HAP-1 (cell line): ENCODE measurements at places on chromosomes 3 and 15.
A peak's percentile ranks its signal among the peaks of the same experiment; 100 is the strongest.

DNA sequence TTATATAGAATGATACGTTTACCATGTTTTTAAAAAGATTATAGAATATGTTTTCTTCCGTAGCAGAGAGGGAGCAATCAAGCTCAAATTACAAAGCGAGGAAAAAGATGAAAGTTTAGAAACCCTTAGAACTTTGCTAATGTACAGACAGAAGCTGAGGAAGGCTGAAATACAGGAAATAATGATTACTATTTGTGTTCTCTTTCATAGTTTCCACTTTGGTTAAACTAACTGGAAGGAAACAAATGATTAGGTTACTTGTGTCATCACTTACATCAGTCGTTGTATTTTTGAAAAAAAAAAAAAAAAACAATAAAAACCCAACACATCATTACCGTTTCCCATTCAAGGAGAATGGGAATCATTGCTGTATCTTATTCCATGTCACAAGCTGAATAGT, 337.8 kb upstream of the CBLB start:
- no peak for DNase-seq

DNA sequence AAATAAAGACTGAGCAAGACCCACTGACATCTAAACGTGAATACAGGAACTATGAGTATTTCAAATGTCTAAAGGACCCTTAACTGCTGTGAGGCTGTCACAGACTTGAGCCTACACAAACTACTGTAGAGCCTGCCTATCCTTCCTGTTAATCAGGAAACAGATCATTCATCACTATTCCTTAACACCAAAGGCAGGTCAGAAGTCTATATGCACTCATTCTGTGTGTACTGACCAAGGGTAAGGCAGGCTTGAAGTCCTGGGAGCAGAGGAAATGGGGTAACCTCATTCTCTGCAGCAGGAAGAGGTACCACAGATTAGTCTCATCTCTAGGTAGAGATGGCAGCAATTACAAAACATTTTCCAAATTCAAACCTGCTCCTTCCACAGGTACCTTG, 30.7 kb downstream of the NPTN start:
- DNase-seq = no peak

DNA sequence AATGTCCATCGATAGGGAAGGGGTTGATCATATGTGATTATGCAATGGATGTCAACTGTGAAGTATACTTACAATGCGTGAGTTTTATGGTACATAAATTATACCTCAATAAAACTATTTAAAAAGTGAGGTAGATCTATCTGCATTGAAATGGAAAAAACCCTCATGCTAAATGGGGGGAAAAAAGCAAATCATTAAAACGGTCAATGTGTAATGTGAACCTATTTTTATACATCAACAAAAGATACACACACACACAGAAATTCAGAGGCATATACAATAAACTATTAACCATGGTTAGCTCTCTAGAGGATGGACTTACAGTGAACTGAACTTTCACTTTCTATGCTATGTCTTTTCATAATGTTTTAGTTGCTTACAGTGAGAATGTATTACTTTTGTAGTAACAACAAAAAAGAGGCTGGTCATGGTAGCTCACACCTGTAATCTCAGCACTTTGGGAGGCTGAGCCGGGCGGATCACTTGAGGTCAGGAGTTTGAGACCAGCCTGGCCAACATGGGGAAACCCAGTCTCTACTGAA, 23.1 kb downstream of the STIMATE start:
- DNase-seq = no peak

DNA sequence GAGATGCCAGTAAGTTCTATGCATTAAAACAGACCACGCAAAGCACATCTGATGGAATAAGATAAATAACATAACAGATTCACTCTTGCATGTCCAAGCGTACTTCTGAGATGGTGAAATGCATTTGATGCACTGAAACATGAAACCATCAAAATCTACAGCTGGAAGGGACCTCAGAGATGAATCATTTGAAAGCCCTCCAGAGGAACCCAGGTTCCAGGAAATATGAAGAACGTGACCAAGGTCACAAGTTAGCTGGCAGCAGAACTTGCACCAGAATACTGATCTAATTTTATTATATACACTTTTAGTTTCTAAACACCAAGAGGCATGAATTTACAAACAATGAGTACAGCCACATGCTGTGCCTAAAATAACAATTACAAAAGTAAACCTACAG, 957.1 kb downstream of the FHIT start:
- no peak for DNase-seq

DNA sequence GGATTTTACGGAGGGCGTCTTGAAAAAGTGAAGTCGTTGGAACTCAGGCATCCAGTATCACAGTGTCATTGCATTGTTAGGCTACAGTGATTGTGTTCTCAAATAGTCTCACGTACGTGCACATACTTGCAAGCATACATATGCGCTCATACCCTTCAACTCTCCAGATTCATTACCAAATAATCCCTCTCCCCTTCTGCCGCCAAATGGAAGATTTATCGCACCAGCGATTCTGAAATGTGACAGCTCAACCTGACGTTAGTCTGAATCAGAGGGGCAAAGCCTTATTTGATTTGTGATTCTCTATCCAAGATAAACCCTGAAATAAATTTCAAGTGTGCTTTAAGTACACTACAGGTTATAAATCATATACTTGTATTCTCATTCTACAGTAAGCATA, 119.4 kb downstream of the GADL1 start:
- DNase-seq = no peak

- DNase-seq = no peak
Observed at GRCh38 chr3:32844322-32844654, 26.5 kb downstream of the TRIM71 start.

DNA sequence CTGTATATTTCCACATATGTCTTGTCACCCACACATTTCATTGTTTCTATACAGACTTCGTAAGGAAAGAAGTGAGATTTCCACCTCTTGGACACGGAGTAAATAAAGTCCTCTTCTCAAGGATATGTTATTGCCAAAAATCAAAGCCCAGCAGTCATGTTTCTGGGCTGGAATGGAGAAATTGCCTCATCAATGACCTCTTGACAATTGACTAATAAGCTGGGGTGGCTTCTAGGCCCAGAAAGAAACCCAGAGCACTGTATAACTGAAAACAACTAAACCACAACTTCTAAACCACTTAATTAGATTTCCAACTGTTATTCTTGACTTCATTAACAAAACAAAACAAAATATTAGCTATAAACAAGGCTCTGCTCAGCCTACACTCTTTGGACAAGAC, 56.4 kb upstream of the SLC24A5 start:
- no peak for DNase-seq

- DNase-seq = no peak
Observed at GRCh38 chr3:184733181-184733580, 21.3 kb upstream of the MAGEF1 start.

GRCh38 chr3:96754128-96754527, 60.3 kb upstream of the EPHA6 start:
- no peak for DNase-seq

DNA sequence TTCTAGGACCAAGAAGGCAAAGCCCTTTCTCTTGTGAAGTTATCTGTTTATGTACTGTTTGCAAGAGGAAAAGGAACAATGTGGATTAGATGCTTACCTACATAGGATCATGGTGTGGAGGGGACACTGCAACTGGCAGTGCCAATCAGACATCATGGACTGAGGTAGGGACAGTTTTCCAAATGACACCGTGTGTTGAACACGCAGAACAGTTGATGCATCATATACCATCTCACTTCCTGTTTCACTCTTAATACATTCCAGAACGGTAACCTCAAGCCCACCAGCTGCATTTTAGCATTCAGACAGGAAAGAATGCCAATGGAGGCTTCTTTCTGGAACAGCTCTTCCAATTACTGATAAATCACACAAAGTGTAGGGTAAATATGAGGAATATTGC, 397.7 kb upstream of the LMCD1 start:
- no peak for DNase-seq

GRCh38 chr3:73249047-73249446, 187.6 kb downstream of the EBLN2 start:
- DNase-seq = no peak

GRCh38 chr15:82228750-82229149, 33.8 kb downstream of the EFL1 start:
- no peak for DNase-seq

GRCh38 chr3:138188013-138188730, 1.1 kb downstream of the ARMC8 start:
- no peak for DNase-seq

DNA sequence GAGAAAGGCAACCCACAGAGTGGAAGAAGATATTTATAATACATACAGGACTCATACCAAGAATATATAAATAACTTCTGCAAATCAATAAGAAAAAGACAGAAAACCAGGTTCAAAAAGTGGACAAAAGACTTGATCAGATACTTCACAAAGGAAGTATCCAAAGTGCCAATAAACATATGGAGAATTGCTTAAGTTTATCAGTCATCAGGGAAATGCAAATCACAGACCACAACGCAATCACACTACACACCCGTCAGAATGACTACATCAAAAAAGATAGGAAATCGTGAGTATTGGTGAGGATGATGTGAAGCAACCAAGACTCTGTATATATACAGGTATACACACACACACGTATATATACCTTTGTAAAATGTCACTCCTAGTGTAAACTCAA, 180.6 kb downstream of the FAM43A start:
- no peak for DNase-seq

- peak; percentile 34 for DNase-seq
Observed at GRCh38 chr3:132253262-132253878, 63.8 kb upstream of the ACP3 start.

DNA sequence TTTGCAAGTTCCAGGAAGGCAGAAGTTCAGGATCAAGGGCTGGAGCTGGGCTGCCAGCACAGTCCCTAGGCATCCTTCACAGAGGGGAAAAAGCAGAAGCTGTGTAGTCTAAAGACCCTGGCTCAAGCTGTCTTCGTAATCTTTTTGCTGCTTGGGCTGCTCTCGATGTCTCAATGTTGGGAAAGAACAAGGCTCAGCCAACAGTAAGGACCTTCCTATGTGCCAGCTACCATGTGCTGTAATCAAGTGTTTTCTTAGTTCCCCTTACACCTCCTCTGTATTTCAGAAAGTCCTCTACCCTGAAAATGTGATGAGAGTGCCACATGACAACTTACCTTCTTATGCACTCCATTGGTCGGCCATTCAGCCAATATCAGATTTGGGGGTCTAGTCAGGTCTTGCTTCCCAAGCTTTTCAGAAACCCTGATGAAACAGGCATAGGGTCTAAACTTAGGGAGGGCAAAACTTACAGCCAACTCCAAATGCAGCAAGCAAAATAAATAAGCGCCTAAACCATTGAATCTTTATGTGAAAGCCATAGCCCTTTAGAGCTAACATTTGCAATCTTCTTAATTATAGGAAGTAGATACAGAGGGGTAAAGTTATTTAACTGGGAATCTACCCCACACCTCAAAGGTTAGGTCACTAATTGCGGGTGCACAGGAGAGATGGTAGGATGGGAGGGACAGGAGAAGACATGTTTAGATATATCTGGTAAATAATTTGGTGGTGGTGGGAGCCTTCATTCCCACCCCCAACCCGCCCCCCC, 1.2 kb upstream of the EDEM1 start:
- no peak for DNase-seq

GRCh38 chr15:81530271-81530691, 156.3 kb upstream of the TMC3 start:
- DNase-seq = peak; percentile 36

DNA sequence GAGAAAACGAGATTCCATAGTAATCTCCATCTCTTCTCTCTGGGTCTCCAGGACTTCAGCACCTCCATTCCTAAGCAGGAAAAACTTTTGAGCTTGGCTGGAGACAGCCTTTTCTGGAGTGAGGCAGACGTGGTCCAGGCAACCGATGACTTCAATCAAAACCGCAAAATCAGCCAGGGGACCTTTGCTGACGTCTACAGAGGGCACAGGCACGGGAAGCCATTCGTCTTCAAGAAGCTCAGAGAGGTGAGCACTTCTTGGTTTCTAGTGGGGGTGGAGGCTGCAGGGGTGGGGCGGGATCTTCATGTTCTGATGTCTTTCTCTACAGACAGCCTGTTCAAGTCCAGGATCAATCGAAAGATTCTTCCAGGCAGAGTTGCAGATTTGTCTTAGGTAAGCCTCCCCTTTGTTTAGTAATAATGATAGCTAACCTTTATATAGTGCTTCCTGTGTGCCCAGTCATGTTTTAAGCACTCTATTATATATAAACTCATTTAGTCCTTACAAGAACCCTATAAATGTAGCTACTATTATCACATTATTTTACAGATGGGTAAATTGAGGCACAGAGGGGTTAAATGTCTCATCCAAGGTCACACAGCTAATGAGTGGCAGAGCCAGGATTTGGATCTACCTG, 35.0 kb upstream of the TATDN2 start:
- DNase-seq = no peak

- no peak for DNase-seq
Observed at GRCh38 chr3:116591236-116591635, 118.3 kb upstream of the TUSC7 start.

GRCh38 chr3:112335434-112335781, 2.5 kb downstream of the CD200 start:
- DNase-seq = no peak

- no peak for DNase-seq
Observed at GRCh38 chr3:135304378-135304777, 509.3 kb downstream of the EPHB1 start.

DNA sequence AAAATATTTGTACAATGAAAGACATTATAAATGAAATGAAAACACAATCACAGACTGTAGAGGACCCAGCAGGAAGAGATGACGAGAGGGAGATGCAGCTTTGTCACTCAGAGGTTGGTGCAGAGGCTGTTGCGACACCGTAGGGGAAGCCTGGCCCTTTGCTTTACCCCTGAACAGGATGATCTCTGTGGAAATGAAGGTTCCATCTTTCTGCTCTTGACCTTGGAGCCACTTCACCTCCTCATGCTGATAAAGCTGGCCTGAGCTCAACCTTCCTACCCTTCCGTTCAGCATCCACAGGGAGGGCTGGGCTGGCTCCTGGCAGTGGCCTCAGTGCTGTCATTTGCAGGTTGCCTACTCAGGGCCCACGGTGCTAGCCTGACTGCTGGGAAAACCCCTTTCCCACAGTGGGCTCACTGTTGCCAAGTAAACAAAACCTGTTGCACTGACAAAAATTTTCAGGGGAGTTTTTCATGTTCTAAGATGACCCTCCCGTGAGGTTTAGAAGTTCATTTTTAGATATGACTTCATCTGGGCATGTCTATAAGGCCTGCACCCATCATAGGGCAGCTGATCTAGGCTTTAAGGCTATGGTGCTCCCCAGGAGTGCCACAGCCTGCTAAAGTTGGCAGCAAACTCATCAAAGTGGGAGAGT, 3.0 kb upstream of the CD80 start:
- DNase-seq = no peak

DNA sequence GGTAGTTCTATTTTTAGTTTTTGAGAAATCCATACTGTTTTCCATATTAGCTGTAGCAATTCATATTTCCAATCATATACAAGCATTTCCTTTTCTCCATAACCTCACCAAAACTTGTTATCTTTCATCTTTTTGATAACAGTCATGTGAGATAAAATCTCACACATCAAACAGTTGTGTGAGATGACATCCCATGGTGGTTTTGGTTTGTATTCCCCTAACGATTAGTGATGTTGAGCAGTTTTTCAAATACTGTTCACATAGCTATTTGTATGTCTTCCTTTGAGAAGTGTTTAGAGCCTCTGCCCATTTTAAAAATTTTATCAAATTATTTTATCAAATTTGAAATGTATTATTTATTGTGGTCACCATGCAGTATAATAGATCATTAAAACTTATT, 50.4 kb downstream of the FAM227B start:
- no peak for DNase-seq
